Mammary epithelial cell (primary cell): ENCODE measurements at places on chromosomes 1 and 21. TPM values are rescaled to one million over a fixed set of nuclear protein-coding genes. Genes with fewer than 3 reads are reported as not detected.

FABP3 gene
- not detected in 2 replicates for total RNA-seq

LCE2A gene
- total RNA-seq, result not detected

SLC25A34 gene
- 0.67 TPM for total RNA-seq

PLA2G2F gene
- total RNA-seq, result not detected

IL20 gene
- not detected in 2 replicates for total RNA-seq

BRDT gene
- total RNA-seq, result not detected in 2 replicates

B3GALT6 gene
- total RNA-seq, result 18.8 and 22.6 TPM in 2 replicates

TSACC gene
- total RNA-seq, result not detected

ACKR1 gene
- not detected in 2 replicates for total RNA-seq

GPR25 gene
- total RNA-seq, result not detected in 2 replicates

GABPB2 gene
- total RNA-seq, result 9.2 and 13.3 TPM in 2 replicates

RUNX3 gene
- total RNA-seq, result 0.13 and 0.42 TPM in 2 replicates

PLPP3 gene
- total RNA-seq, result 16.2 TPM

NASP gene
- total RNA-seq, result 51.2 and 82.2 TPM in 2 replicates

SERTAD4 gene
- total RNA-seq, result 1.3 and 4.8 TPM in 2 replicates

KLF17 gene
- 0.17 TPM for total RNA-seq
